ENCODE measurements at places on chromosomes 7 and 10.

- no peak for DNase-seq
Measured at GRCh38 chr10:129968020-129968852, 4.2 kb upstream of the EBF3 start.

DNA sequence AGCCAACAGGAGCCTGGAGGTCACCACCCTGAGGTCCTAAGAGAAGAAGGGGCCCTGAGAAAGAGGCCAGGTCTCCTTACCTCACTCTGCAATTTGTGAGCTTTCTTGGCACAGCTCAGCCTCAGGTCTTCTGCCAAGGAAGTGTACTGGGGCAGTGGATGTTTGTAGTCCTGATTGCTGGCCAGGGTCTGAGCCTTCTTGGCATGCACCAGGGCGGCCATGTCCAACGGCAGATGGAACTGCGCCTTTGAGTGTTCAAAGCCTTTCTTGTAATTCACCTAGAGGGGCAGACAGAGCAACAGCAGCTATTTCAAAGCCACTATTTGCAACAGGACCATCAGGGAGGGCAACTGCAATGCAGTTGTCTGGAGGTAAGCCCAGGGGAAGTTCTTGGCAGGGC lies 51.7 kb downstream of the NRAP start:
- DNase-seq = no peak

DNA sequence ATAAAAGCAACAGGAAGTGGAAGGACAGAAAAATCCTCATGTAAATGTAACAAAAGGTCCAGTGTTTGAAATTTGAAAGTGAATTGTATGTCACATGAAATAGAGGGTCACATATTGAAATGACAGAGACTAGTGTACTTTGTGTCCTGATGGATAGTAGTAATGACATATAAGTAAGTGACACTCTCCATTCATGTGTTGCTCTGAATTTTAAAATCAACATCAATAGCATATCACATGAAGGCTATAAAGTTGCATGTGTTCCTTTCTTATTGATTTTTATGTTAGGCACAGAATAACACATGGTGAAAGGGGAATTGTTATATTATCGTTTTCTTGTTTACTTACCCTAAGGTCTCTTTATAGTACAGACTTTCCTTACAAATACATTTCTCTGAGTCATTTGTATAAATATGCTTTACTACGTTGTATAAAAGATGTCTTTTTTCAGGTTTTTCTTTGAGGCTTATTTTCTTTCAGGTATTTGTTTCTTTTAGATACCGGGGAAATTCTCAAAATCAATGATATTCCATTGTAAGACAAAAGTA lies 104.6 kb upstream of the CACNA2D1 start:
- no peak for DNase-seq

- DNase-seq = peak; percentile 57
Measured at GRCh38 chr10:78875331-78875877, 193.4 kb upstream of the ZMIZ1 start.

DNA sequence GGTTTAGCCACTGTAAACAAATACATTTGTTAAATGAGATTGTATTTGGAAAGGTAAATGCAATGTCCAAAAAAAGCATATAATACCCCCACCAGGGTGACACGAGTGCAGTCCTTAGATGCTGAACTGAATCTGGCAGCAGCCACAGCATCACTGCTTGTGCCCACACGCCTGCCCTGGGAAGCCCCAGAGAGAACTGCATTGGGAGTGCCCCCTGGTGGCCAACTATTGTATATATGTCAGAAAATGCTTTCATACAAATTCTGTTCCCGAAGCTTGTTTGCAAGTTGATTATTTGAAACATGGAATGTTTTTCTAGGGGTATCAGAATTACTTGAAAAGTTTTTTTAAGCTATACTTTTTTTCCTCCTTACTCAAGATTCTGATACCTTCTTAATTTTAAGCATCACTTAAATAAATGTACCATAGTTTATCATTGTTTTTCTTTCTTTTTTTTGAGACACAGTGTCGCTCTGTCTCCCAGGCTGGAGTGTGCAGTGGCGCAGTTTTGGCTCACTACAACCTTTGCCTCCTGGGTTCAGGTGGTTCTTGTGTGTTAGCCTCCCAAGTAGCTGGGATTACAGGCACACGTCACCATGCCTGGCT lies 50.1 kb downstream of the LANCL2 start:
- DNase-seq = peak; percentile 89

GRCh38 chr10:26310361-26310760 lies 93.8 kb downstream of the GAD2 start:
- no peak for DNase-seq
